ENCODE measurements at places on chromosomes 7 and 10.

DNA sequence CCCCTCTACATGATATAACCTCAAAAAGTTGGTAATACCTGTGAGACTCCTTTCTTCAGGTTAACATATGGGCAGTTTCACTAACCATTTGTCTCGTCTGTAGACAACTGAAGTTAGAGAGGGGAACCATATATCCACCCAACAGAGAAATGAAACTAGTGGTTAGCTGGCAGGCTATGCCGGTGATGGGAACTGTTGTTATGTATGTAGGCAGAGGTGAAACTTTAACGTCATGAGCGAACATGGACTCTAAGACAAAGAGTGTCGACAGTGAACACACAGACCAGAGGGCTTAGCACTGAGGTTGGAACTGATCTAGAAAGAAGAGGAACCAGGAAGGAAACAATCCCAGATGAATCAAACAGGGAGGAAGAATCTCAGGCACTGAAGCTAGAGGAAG lies 112.4 kb downstream of the ELMO1 start:
- DNase-seq = no peak

- no peak for DNase-seq
These were observed 87.8 kb downstream of the LANCL2 start for GRCh38 chr7:55452971-55453370.

- no peak for DNase-seq
These were observed 270.1 kb upstream of the MTPN start for GRCh38 chr7:136247211-136247610.

- DNase-seq = no peak
These were observed 502.8 kb downstream of the GLRX3 start for GRCh38 chr10:130638991-130639390.

DNA sequence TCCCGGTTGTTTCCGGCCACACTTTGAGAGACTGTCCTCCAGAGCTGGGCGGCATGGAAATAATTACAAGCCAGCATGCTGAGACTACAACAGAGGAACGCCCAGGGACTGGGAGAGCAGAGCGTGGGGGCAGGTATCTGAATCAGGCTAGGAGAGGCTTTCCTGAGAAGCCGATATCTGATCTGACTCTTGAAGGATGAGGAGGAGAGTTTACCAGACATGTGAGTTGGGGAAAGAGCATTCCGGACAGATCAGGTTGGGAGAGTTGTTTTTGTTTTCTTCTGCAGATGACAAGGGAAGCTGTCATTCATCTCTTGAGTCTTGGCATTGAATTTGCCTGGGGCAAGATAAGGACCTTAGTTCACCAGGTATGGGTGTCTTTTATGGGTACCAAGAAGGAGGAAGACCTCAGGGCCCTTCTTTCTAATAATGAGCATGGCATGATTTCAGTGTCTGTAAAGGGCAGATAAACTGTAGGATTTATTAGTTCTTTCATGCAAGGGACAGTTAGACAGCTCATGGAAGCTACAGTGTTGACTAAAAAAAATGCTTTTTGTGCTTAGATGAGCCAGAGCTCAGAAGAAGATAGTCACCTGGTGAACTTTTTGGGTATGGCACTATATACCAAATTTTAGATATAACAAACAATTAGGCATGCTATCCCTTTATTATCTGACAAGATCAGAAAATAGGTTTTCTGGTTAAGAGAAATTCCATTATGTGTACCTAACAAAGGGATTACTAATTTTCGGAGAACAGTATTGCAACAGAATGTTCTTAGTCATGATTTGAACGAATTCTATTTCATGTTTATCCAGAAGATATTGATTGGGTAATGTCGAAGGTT lies 36.2 kb downstream of the WBP1L start:
- DNase-seq = no peak

DNA sequence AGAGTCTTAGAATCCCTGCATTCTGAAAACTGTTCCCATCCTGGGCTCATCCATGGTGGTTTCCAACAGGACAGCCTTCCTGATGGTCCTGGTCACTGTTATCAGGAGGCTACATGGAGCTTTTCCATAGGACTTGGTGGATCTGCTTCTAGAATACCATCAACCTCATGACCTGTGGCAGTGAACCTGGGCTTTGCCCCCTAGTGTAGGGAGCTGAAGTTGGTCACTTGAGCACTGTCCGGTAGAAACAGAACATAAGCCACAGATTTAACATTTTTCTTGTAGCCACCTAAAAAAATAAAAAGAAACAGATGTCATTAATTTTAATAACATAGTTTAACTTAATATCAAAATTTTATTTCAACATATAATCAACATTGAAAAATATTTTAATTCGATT lies 165.8 kb downstream of the TMEM178B start:
- no peak for DNase-seq
